ENCODE measurements at places on chromosomes 6 and 20.

DNA sequence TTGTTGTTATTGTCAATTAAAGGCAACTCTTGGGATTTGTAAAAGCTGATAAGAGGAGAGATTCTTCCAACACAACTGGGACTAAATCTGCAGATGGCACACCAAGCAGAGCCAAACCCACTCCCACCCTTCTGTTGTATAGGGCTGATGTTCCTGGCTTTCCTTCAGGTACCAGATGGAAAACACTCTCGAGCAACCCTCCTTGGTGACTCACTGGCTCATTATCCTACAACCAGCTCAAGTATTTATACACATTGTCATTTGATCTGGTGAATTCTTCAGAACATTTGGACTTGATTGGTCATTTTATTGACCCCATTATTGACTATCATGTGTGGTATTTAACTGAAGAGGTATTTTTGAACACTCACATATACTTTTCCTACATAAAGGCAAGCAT lies 190.3 kb upstream of the PCSK2 start:
- DNase-seq: no peak

DNA sequence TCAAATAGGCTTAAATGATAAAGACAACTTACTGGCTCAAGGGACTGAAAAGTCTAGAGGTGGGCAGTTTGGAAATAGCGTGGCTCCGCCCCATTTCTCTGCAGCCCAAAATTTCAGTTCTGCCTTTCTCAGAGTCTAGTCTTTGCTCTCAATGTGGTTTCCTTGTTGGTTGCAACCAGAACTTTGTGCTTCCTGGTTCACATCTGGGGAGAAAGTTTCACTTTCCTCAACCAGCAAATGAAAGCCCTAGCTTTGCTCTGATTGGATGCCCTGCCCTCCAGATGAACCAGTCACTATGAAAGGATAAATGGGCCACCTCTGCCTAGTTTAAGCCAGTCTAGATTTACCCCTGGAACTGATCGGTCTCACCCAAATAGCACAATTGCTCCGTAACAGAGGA lies 14.9 kb downstream of the SYCP2L start:
- DNase-seq: no peak

DNA sequence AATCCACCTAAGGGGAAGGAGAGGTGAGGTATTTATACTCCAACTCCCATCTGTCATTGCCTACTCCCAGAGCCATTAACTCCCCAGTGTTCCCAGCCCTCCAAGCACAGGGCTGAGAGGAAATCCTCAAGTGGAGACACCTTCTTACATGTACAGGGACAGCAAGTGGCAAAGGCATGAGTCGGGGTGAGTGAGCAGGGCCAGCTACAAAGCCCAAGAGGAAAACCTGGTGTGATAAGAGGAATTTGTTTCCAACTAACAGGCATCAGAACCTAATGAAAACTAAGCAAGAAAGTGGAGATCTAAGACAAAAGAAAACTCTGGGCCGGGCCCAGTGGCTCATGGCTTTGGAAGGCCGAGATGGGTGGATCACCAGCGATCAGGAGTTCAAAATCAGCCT lies 70.0 kb upstream of the SRSF6 start:
- DNase-seq: no peak

GRCh38 chr20:50496773-50497385 lies 13.3 kb upstream of the PTPN1 start:
- no peak for DNase-seq
